ENCODE measurements at places on chromosomes 12 and 14.

DNA sequence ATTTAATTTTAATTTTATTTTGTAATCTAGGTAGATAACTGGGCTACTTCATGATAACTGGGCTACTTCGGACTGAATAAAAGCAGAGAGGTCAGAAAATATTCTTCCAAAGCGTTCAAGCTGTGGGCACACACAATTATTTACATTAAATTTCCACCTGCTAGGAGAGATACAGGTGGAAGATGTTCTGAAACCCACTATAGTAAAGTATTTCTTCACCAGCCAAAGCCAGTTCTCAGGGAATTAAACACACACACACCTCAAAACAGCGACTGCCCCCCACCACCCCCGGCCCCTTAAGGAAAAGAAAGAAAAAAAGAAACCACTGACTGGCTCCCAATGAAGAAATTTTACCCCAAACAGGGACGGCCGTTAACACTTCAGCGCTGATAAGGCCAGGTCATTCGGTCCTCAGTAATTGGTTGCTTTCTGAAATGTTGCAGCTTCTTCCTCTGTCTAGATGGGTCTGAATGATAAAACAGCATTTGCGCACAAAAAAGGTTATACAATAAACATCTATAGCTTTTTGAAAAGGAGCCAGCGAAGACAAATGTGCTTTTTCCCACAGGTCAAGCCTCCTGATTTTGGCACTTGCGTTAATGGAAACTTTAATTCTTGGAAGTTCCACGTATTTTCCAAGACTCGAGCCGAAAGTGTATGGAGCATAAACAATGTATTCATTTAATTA is 771 bp upstream of the KCNJ8 start:
- DNase-seq: no peak

DNA sequence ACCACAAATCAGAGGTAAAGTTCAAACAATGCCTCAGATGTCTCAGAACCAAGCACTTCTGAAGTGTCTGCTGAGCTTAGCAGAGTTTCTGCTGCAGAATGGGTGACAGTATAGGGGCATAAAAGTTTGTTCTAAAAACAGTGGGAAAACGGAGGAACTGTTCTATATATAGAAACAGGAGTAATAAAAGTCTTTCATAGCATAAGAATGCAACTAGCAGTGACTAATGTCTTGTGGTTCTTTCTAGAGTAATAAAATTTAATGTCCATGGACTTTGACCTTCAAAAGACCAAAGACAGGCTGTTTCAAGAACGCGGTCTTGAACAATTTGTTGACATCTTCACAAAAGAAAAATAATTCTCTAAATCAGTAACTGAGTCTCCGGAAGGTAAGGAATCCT is 107.5 kb upstream of the FAR2 start:
- no peak for DNase-seq

GRCh38 chr12:26790645-26790994 is 42.4 kb downstream of the ITPR2 start:
- DNase-seq: no peak

GRCh38 chr12:92261692-92262091 is 116.0 kb upstream of the BTG1 start:
- DNase-seq: no peak

DNA sequence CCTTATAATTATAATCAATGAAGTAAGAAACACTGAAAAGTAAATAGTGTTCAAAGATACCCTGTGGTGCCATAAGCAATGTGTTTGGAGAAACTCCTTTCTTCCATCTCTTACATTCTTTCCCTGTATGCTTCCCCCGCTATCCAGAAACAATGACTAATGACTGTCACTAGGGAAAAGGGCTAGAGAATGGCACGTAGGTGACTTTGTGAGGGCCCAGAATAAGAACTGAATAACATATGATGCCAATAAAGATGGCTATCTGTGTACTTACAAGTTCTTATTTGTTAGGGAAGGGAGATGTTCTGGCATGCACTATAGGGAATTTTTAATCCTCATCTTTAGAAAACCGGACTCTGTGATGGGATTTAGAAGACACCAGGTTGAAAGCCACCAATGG is 4.7 kb upstream of the KRT7 start:
- peak; percentile 78 for DNase-seq

- DNase-seq: no peak
These were observed 305.3 kb downstream of the SLC6A15 start for GRCh38 chr12:84607170-84607819.

GRCh38 chr14:33393231-33393894 is 454.7 kb downstream of the NPAS3 start:
- DNase-seq: peak; percentile 91

GRCh38 chr14:69573831-69574262 is 824 bp downstream of the CCDC177 start:
- peak; percentile 93 for DNase-seq

GRCh38 chr14:105023791-105024480 is 3.1 kb upstream of the CDCA4 start:
- DNase-seq: no peak

DNA sequence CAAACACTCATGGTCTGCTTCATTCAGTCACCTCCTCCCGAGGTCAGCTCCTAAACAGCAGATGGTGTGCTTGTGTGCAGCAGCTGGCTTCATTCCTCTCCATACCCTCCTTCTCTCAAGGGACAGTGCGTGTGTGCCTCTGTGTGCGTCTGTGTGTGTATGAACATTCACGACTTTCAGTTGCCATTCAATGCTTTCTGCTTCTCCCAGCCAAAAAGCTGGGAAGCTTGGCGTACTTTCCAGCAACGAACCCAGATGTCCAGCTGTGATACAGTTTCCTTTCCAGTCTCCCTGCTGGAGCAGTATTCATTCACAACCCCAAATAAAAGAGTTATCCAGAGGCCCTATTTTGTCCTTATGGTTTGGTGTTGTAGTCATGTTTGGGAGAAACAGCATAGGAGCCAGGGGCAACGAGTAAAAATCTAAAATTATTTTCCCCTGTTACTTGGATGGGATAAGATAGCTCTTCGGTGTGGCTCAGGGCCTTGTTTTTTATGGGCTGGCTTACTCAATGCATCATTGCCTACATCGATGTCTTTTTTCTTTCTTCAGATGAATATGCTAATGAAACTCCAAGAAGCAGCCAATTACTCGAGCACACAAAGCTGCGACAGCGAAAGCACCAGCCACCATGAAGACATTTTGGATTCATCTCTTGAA is 379.3 kb downstream of the NAV3 start:
- DNase-seq: peak; percentile 98

- no peak for DNase-seq
These were observed 115.5 kb downstream of the SNAPC1 start for GRCh38 chr14:61877768-61878167.

- peak; percentile 60 for DNase-seq
These were observed 596.1 kb downstream of the ETNK1 start for GRCh38 chr12:23221066-23221465.

DNA sequence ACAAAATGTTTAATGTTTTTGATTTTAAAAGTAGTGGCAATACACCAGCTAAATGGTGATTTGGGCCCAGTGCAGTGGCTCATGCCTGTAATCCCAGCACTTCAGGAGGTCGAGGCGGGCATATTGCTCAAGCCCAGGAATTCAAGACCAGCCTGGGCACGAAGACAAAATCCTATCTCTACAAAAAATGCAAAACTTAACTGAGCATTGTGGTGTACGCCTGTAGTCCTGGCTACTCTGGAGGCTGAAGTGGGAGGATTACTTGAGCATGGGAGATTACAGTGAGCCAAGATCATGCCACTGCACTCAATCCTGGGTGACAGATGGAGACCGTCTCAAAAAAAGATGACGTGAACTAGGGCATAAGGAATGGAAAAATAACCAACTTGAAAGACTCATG is 4.7 kb downstream of the RPL36AL start:
- DNase-seq: no peak

Data from NCI-H69 (cell line).